ENCODE measurements at places on chromosomes 13 and 19. TPM values are rescaled to one million over a fixed set of nuclear protein-coding genes. Genes with fewer than 3 reads are reported as not detected.

GRCh38 chr13:66200555-66200954 lies 1029.6 kb downstream of the PCDH9 start:
- no peak for DNase-seq

URAD gene
- total RNA-seq, result not detected

DNA sequence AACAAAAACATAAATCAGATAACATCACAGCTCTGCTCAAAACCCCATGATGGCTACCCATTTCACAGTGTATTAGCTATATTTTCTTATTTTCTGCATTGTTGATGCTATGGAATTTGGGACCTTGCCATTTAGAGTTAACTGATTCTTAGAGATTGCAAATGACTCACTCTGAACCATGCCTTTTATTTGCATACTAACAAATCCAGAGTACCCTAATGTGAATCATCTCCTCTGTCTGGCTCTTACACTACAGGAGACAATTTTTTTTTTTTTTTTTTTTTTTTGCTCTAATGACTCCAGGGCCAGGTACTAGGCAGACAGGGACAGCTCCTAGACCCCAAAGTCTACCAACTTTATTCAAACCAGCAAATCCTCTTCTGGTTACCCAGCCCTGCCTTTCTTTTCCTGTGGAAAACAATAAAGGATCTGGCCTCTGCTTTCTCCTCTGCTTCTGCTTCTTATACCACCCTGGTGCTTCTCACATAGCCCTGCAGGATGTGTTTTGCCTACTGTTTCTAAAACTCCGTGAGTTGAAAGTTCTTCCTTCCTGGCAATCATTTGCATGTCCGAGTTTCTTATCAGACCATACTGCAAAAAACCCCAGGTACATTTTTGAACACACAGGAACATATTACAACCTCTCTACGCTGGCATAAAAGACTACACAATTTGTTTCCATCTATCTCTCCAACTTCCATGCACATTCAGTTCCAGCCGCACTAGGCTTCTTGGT lies 10.6 kb upstream of the ZNF460 start:
- no peak for DNase-seq

UPK1A gene
- not detected for total RNA-seq

DNA sequence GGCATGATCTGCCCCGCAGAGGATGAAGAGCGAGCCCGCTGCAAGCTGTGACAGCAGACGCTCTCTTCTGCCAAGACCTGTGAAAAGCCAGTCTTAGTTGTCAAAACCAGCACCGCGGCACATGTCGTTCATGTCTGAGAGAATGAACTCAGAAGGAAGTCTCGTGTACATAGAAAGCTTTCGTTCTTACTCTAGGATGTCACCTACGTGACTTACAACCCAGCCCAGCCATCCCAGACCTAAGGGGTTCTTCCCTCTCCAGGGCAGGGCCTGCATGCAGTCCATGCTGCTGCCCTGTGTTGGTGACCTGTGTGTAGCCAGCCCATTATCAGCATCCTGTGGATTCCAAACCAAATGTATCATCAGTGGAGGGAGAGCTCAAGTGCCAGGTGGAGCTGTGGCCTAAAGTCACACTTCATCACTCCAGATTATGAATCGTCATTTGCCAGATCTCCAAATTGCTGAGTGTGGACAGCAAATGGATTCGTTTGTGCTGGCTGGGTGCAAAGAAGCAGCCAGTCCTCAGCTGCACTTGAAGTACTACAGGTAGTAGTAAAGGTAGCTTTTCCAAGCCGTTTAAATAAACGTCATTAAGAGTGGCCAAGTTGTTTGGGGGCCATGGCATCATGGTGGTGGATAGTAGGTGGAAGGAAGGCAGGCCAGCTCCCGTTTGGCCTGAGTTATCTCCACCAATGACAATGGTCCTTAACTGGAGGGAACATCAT lies 73.9 kb upstream of the GPR183 start:
- no peak for DNase-seq

CAPN12 gene
- not detected for total RNA-seq

- DNase-seq, result peak; percentile 24
Observed at GRCh38 chr13:73059460-73060250, 850 bp downstream of the KLF5 start.

CCDC8 gene
- total RNA-seq, result 4.7 TPM

- DNase-seq, result no peak
Observed at GRCh38 chr19:18814063-18814462, 17.7 kb upstream of the UPF1 start.

DNA sequence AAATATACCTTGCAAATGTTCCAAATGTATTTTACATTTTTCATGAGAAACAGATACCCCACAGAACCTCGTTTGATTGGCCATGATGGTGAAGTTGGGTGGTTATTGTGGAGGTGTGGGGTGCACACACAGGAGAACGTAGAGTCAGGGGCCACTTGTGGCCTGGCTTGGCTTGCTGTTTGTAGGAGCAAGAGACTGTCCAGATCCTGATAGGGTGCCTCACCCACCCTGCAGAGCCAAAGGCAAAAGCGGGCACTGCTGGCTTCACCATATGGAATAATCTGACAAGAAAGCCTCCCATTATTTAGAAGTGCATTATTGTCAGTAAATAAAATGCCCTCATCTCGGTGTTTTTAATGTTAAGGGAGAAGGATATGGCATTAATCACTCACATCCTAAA lies 330.2 kb downstream of the TEX29 start:
- no peak for DNase-seq

GRCh38 chr19:54660964-54661363 lies 1.8 kb upstream of the LILRB4 start:
- DNase-seq, result no peak

RDH8 gene
- not detected for total RNA-seq

GRCh38 chr19:49651029-49651819 lies 9.2 kb downstream of the SCAF1 start:
- no peak for DNase-seq

- no peak for DNase-seq
Observed at GRCh38 chr19:2484178-2484937, 8.4 kb downstream of the GADD45B start.

GPC5 gene
- 8.6 TPM for total RNA-seq

NXNL1 gene
- not detected for total RNA-seq

DNA sequence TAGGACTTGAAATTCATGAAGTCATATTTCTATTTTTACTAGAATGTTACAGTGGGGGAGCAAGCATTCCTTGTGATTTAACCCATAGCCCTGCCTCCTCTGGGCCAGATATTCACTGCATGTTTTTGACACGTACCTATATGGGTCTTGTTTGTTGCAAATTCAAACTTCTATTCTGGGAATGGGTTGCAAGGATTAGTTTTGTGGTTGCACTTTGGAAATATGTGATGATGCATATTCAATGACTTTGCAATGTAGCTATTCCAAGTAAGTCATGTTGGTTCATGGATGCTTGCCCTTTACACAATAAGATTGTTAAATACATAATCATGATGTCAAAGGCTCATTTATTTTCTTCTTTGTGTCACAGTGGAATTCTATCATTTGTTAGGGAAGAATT lies 440.8 kb downstream of the TDRD3 start:
- DNase-seq, result no peak

DNA sequence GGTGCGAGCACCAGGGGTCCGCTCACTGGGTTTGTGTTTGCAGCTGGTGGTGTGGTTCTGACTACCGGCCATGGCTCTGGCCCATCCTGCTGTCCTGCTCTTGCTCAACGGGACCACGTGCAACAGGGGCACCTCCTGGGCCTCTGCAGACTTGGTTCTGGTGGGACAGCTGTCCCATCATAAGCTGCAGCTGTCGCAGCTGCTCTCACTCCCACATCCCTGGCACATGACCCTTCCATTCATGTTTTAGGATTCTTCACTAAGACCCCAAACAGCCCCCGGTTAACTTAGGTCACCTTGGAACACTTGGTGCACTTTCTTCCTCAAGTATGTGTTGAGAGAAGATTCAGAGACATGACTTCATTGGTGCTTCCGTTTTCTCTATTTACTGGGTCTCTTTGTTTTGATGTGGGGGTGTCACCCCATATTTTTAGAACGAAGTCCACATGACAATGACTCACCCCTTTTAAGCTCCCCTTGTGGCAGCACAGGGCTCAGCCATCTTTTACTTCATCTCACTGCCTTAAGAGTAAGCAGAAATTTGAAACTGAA lies 68.4 kb upstream of the ARHGEF7 start:
- no peak for DNase-seq

GRCh38 chr13:25686831-25687470 lies 315.2 kb downstream of the ATP8A2 start:
- no peak for DNase-seq

- DNase-seq, result peak; percentile 50
Observed at GRCh38 chr13:36131931-36132297, 732 bp upstream of the DCLK1 start.

- no peak for DNase-seq
Observed at GRCh38 chr13:71005919-71006318, 861.1 kb downstream of the DACH1 start.

GRCh38 chr13:31088826-31089420 lies 72.8 kb downstream of the HSPH1 start:
- no peak for DNase-seq

GRCh38 chr13:101618440-101619187 lies 166.1 kb downstream of the ITGBL1 start:
- DNase-seq, result no peak

DNA sequence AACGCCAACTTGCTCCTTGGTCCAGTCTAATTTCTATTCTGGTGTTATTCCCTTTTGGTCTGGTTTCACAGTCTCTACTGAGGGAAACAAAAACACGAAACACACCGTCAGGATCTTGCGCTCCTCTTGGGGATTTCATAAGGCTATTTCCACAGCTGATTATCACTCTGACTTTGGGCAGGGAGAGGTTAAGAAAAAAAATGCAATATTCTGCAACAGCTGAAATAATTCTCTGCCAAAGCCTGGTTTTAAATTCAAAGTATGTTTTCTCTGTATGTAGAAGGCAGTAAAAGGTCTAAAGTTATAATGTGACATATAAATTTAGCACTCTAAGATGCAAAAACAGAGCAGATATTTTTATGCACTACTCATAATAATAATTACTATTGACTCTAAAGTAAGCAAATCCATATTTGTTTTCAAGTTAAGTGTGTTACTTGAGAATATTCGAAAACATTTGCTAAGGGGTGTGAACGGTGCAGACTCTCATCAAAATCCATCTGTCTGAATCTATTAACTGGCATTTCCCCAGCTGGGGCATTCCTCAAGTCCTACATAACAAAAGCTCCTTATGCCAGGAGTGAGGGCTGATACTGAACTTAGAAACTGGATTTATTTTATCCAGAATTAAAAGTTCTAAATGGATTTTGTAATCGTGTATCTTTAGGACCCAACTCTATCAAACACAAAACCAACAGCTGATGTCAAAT lies 38.4 kb upstream of the STARD13 start:
- no peak for DNase-seq

OR7E24 gene
- not detected for total RNA-seq

- peak; percentile 67 for DNase-seq
Observed at GRCh38 chr19:29662604-29663404, 2.5 kb upstream of the PLEKHF1 start.

MYO16 gene
- total RNA-seq, result 105 TPM

ZNF536 gene
- 28.1 TPM for total RNA-seq

MAN2B1 gene
- total RNA-seq, result 17.2 TPM

- peak; percentile 54 for DNase-seq
Observed at GRCh38 chr19:37594982-37595382, 306 bp downstream of the ZNF540 start.

DNA sequence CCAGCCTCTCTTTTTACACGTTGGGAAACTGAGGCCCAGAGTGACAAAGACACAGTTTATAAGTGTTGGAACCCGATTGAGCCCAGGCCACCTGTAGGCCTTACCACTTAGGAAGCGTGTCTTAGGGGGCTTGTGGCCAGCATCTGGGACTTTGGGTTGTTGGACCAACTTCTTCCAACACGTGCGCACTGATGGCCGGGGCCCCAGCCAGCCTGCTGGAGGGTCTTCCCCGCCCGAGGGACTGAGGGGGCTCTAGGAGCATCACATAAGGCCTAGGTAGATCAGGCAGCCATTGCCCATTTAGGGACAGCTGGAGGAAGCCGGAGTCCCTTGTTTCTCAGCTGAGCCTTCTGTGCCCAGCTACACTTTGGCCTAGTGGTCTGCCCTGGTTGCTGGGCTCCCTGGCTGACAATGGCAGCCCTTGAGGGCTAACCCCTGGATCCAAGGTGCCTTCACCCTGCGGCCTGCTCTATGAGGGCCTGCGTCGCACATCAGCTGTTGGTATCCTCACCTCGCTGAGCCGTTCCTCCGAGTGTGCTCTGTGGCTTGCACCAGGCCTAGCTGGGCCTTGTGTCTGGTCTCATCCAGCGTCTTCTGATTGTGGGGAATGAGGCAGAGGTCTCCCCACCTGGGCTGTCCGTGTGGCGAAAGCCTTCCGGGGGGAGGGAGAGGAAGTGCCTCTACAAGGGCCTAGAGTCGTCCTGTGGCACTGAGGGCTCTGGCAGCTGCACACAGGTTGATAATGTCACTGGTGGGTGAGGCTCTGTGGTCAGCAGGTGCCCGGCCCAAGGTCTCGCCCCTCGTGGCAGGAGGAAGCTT lies 1.2 kb downstream of the RAB11B start:
- DNase-seq, result no peak

DNA sequence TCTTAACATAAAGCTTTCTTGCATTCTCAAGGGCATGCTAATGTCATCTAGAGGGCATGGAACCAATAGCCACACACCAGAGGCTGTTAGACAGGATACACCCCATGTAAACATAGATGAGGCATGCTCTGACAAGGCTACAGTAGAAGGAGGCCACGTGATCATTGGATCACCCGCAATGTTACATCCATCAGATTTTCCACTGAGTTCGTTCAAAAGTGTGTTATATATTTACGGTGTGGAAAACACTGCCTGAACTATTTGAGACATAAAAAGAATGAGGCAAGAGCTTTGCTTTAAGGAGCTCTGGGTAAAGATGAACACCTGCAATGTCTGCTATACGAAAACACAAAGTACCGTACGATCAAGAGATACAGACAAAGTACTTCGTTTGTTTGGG lies 817.5 kb upstream of the SLC10A2 start:
- no peak for DNase-seq
